Umbilical cord (tissue), 2 donors: ENCODE measurements at places on chromosomes 3 and 15. TPM values are rescaled to one million over a fixed set of nuclear protein-coding genes. Genes with fewer than 3 reads are reported as not detected.

DNA sequence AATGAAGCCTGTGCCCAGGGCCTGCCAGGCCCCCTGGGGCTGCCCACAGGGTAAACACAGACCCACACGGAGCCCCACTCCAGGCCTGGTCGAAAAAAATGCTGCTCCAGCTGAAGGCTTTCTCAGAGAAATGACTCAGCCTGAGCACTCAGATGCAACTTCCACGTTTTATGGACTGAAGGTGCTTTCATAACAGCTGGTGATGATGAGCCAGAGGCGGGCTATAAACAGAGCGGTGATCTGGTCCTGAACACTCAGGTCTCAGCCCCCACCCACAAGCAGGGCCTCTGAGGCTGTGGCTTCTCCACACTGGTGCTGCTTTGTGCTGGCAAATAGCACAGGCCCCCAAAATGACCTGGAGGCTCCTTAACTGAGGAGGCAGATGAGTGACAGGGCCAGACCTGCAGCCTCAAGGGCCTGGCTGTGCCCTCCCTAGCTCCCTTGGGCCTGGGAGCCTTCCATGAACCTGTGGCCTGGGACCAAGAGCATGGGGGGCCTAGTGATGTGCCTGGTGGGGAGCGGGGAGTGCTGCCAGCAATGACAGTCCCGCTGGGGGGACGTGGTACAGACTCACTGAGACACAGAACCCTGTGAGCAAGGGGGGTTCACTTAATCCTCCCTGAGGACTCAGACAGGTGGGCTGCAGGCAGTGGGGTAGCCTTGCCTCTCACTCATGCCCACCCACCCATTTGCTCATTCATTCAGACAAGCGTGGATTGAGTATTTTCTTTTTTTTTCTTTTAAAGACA lies 23.0 kb upstream of the FURIN start:
- peak; percentile 82 for DNase-seq

- peak; percentile 85 for DNase-seq
Observed at GRCh38 chr3:14289590-14290461, 111.2 kb downstream of the LSM3 start.

DNA sequence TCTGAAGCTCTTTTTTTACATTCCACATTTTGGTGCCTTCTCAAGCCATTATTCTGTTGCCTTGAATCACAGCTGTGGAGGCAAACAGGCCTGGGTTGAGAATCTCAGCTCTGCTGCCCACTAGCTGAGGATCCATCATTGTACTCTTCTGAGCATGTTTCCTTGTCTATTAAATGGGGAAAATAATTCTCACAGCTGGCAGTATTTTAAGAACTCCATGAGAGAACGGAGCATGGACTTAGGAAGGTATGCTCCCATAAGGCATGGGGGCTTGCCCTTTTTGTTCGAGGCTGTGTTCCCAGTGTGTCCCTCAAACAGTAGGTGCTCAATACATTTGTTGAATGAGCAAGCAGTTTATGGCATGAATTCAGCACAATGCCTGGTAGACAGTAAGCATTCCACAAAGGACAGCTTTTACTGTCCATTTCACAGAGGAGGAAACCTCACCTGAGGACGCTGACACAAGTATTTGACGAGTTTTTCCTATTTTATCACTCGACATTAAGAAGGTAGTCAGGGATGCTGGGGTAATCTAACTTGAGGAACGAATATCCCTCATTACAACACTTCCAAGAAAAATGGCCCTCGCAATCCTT lies 2.1 kb upstream of the PTPRG start:
- DNase-seq = peak; percentile 43

DNA sequence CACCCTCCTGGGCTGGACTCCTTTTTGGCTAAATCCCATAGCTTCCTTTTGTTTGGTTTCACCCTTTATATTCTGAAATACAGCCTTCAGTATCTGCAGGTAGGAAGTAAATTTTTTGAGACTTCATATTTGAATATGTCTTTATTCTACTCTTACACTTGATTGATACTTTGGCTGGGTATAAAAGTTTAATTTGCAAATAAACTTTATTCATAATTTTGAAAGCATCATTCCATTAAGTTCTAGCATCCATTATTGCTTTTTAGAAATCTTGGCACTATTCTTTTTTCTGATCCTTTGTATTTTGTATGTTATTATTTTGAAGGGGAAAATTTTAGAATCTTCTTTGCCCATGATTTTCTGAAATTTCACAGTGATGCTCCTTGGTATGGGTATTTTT lies 41.3 kb upstream of the FILIP1L start:
- no peak for DNase-seq

DNA sequence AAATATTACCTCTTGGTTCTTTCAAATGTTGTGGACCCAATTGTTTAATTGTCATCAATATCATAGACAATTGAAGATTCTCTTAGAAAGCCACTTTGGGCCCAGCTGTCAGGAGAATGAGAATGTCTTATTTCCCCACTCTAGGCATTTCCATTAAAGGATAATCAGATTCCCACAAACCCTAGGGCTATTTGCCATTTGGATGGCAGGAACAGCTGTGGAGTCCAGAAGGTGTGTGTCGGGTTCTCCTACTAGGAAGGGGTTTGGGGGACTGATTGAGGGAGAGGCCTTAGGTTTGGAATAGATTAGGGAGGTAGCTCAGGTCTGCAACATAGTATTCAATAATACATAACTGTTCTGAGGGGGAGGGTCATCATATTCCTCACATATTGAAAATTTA lies 35.2 kb upstream of the PLSCR5 start:
- no peak for DNase-seq

GRCh38 chr3:141499284-141499683 lies 12.5 kb downstream of the RASA2 start:
- no peak for DNase-seq

GRCh38 chr3:44913868-44914468 lies 39.6 kb downstream of the TGM4 start:
- peak; percentile 62 for DNase-seq

- no peak for DNase-seq
Observed at GRCh38 chr3:112047264-112047663, 12.7 kb downstream of the TMPRSS7 start.

DNA sequence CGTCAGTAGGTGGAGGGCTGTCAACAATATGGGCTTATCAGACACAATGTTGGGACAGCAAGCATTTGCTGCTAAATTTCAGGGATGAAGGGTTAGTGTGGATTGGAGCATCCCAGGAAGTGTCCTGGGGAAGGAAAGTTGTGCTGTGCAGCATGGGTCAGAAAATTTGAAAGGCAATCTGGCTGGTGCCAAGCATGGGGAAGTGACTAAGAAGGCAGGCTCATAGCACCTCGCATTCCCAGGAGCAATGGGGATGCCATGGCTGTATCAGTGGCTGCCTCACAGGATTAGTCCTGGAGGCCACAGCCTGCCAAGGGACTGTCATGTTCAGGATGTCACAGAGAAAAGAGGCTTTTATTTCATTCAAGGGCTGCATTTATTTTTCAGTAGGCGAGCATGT lies 322.4 kb upstream of the TRIM42 start:
- DNase-seq = no peak

GRCh38 chr15:63000706-63001105 lies 41.8 kb upstream of the TPM1 start:
- no peak for DNase-seq

- peak; percentile 73 for DNase-seq
Observed at GRCh38 chr3:126481808-126482502, 6.3 kb upstream of the ZXDC start.

DNA sequence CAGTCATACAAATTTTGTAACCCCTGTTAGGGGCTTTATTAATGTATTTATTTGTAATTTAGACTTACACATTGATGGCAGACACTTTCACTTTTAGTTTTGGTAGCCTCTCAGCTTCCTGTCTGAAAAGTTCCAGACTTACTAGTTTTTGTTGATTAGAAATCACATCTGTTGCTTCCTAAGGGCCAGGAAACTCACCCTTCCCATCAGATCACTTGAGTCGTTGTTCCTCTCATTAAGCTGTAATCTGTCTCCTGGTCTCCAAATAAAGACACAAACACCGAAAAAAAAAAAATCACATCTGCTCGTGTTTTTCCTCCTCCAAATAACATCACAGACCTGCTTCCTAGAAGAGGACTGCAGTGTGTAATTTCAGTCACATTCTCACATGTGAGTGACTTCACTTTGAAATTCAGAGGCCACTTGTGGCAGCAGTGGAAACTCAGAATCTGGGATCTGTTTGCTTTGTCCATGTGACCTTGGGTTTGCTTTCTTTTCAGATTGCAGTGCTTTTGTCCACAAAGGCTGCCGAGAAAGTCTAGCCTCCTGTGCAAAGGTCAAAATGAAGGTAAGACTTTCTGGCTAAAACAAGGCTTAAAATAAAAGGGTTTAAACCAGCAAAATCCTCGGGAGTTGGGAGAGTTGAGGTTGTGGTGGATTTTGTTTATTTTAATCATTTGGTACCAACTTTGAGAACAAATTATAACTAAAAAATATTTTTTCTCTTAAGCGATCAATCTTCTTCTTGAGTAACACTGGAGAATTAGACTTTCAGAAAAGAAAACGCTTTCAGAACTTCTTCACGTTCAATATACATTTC lies 87.0 kb downstream of the KLHL25 start:
- peak; percentile 55 for DNase-seq

DNA sequence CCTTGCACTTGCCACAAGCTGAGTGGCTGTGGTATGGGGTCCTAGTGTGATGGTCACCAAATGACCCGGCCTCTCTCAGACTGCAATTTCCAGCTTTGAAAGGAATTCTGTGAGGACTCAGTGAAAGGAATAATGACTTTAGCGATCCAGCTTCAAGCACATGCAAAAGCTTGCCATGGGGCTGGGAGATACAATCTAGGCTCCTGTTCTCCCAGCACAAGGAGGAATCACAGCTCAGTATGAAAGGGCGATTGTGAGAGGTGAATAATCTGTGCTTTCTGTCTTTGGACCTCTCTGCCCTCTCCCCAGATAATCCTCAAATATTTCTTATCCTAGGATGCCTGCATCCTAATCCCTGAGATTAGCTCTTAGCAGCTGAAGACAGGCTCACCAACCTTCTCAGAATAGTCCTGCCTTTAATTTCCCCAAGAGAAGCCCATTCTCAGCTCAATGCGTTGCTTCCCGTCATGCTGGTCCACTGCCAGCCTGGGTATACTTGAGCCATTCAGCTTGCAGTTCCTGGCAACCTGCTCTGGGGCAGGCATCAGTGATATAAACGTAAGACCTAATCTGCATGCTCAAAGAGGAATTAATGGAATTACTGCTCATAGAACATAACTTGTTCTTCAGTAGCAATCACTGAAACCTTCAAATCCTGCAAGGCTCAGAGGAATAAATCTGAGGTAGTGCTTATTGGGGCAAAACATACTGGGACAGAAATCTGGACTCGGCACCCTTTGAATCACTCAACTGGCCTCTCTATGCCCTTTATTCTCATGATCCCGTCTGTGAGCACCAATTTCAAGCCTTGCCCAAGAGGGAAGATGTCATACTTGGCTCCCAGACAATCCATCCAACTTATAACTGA lies 15.1 kb downstream of the TLNRD1 start:
- peak; percentile 41 for DNase-seq

Gene CCDC71
- total RNA-seq = 7.0 TPM

Gene DZIP1L
- total RNA-seq = 15.9 TPM

Gene C15orf62
- total RNA-seq = 0.24 TPM
